ENCODE measurements at places on chromosomes 6 and 20.

- peak; percentile 53 for DNase-seq
These were observed 709 bp upstream of the ASXL1 start for GRCh38 chr20:32357375-32357868.

- DNase-seq, result no peak
These were observed 43.1 kb upstream of the FOXP4 start for GRCh38 chr6:41502917-41503671.

DNA sequence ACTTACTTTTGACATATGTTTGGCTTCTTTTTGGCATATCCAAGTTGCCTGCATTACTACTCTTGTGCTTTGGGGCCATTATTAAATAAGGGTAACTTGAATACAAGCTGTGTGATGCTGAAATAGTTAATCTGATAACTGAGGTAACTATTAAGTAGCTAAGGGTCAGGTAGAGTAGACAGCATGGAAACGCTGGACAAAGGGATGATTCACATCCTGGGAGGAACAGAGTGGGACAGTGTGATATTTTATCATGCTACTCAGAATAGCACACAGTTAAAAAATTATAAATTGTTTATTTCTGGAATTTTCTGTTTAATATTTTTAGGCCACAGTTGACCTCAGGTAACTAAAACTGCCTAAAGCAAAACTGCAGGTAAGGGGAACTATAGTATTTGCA lies 483.9 kb downstream of the RFPL4B start:
- no peak for DNase-seq

- DNase-seq, result no peak
These were observed 67.6 kb downstream of the BLOC1S5 start for GRCh38 chr6:7996538-7997111.

DNA sequence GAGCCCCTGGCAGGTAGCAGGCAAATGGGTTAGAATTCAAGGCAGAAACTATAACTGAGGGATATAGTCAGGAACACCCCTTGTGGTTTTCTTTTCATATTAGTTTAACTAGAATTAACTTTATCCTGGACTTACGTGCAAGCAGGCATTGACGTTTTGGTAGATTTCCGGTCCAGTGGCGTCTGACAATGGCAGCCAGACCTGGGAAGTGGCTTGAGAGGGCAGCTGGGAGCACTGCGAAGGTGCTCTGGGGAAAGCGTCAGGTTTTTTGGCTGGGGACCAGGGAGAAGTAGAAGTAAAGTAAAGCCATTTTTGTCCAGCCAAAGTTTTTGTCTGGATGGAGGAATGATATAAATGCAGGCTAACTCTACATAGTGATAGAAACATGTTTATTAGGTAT lies 8.4 kb upstream of the ACSS1 start:
- DNase-seq, result peak; percentile 51

GRCh38 chr6:132188556-132189264 lies 212.6 kb downstream of the MOXD1 start:
- DNase-seq, result no peak

DNA sequence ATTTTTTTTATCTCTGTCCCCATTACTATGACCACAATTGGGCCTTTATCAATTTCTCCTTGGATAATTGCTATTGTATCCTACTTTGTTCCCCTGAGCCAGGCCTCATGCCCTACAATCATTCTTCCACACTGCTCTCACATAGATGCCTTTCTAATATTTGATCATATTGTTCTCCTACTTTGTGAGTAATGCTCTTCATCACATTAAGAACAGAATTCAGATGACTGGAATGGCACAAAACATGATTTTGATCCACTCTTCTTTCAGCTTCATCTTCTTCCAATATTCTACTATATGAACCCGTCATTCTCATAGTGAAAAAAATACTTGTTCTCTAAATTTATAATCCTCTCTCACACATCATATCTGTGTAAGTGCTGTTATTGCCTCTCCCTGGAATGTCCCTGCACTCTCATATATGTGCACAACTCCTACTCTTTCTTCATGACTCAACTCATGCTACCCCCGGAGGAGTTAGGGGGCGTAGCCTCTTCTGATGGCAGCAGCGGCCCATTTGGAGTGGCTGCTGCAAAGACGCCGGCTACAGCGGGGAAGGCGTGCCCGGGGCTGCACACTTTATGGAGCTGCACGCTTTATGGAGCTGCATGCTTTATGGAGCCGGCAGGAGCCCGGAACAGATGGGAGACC lies 25.3 kb upstream of the HACE1 start:
- DNase-seq, result no peak

DNA sequence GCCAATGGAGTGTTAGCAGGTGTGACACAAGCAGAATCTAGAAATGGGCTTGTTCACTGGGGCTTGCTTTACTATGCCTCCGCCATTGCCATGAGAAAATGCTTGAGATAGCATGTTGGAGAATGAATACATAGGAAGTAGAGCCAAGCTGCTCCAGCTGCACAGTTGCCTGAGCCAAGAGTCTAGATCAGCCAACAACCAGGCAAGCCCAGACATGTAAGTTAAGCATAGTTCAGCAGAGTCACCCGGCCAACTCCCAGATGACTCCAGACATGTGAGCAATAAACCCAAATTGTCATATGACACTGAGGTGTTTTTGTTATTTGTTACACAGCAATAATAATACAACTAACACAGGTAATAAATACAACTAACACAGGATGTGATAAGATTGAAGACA lies 167.9 kb downstream of the HAO1 start:
- DNase-seq, result peak; percentile 65

DNA sequence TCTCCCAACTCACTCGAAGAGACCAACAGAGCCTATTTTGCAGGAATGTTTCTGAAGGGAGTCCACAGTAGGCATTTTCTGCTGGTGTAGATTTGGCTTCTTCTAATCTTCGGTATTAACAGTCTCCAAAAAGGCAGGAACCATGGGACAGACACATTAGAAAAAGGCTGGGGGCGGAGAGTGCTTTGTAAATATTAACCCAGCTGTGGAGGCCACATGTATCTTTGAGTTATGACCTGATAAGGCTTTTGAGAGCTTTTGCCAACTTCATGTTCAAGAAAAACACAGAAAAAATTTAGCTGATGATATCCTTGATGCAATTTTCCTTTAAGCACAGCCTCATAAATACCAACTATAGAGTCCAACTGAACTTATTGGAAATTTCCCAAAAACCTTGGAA lies 119.4 kb upstream of the TSHZ2 start:
- DNase-seq, result no peak

DNA sequence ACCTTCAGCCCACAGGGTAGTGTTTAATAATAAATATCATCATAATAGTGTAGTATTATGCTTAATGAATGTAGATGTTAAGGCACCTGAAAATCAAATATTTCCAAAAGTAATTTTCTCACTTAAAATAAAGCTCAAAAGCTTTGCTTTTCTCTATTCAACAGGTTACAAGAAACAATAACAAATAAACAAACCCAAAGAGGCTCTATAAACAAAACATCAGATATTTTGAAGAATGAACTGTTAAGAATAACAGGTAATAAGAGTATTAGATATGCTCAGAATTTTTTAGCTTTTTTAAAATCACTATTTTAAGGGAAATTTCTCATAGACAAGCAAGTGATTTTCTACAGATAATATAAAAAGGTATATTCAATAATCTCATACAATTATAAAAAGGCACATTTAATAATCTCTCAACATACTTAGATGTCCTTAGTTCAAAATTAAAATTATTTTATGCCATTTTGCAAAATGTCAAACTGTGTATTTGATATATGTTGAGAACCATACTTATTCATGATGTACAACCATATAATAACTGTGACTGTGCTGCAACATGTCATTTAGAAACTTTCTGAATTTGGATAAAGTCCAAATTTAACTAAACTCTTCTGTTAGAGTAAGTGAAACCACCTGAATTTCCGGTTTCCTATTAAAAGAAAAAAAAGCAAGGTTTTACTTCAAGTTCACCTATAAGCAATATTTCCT lies 35.8 kb downstream of the PHIP start:
- DNase-seq, result no peak

- no peak for DNase-seq
These were observed 80.5 kb upstream of the AGPAT4 start for GRCh38 chr6:161354276-161354840.

GRCh38 chr6:128630213-128630612 lies 109.8 kb upstream of the PTPRK start:
- DNase-seq, result no peak

- no peak for DNase-seq
These were observed 74.0 kb downstream of the IGF2R start for GRCh38 chr6:160042788-160043301.

GRCh38 chr6:115898246-115898645 lies 162.4 kb downstream of the FRK start:
- no peak for DNase-seq

DNA sequence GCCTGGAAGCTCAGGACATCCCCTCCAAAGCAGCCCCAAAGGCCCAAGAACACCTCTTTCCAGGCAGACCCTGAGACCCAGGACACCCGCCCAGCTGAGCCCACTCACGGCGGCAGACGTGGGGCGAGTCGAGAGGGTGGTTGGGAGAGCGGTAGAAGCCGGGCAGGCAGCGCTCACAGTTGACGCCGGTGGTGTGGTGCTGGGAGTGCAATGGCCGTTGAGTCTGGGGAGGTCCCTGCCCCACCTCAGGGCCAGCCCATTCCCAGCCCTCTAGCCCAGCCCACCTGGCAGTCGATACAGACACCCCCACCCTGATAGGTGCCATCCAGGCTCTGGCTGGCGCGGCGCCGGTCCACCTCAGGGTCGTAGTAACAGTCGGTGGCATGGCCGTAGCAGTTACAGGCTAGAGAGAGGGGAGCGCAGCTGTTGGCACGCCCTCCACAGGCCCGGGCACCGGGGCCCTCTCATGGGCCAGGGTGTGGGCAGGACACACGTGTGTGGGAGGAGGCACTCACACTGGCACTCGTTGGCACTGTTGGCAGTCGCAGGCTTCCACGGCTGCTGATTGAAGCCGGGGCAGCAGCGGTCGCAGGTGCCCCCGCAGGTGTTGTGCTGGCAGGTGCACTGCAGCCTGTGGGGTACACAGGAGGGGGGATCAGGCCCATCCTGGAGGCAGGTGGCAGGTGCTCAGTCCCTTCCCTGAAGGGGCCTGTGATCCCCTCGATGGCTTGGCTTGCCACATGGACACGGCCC lies 20.5 kb downstream of the LAMA5 start:
- no peak for DNase-seq

- no peak for DNase-seq
These were observed 154.9 kb downstream of the ALDH8A1 start for GRCh38 chr6:134795001-134795400.

GRCh38 chr6:4635666-4636065 lies 140.5 kb upstream of the CDYL start:
- no peak for DNase-seq

DNA sequence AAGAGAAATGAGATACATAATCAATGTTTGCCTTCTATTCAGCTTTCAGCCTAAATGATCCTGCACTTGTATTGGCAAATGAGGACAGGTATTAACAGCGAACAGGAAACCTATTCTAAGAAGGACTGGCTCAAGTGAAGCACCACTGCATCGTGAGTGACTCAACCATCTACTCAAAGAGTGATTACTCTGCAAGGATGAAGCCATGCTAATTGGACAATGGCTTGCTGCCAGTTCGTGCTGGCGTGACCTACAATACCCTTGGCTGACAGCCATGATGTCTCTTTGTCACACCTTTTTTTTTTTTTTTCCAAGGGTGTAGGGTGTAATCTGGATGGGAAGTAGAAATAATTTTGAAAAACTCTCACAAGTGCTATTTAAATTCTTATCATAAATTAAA lies 104.9 kb downstream of the GJA10 start:
- DNase-seq, result peak; percentile 100

GRCh38 chr6:18347866-18348265 lies 39.3 kb upstream of the RNF144B start:
- DNase-seq, result no peak

GRCh38 chr6:5093231-5094015 lies 8.3 kb downstream of the PPP1R3G start:
- no peak for DNase-seq

DNA sequence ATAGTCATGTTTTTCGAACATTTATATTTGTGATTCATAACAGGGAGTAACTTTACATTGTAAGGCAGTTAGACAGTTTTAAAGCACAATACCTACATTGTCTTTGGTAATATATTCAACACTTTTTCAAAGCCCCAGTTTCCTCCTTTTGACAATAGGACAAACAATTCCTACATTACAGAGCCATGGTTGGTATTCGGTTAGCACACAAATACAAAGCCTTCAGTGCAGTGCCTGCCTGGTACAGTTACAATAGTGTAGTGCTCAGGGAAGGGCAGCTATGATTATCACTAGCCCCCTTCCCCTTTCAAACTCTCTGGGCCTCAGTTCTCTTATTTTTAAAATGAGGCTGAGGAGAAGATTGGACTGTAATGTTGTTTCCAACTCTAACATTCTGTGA lies 207.8 kb downstream of the TPBG start:
- no peak for DNase-seq

GRCh38 chr6:34231566-34232336 lies 4.9 kb upstream of the HMGA1 start:
- no peak for DNase-seq

Data from DMS153 (cell line).